Kasumi-1 (cell line): ENCODE measurements at places on chromosomes 13 and 19.
A peak's percentile ranks its signal among the peaks of the same experiment; 100 is the strongest.

DNA sequence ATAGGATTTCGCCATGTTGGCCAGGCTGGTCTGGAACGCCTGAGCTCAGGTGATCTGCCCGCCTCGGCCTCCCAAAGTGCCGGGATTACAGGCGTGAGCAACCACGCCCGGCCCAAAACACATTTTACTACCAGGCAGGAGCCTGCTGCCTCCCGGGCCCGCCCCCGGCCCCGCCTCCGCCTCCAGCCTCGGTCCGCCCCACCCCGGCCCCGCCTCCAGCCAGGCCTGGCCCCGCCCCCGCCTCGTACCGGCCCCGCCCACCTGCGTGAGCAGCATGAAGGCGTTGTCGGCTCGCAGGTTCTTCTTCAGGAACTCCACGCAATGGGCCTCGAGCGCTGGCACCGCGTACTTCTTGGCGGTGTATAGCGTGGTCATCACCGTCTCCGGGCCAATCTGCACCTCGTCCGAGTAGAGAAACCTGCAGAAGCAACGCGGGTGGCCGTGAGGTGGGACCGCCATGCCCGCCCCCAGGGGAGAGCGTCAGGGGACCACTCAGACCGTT, 22.7 kb downstream of the BTBD2 start:
- DNase-seq: no peak

- peak; percentile 2 for DNase-seq
Observed at GRCh38 chr19:52535771-52536447, 8.4 kb downstream of the ZNF808 start.

DNA sequence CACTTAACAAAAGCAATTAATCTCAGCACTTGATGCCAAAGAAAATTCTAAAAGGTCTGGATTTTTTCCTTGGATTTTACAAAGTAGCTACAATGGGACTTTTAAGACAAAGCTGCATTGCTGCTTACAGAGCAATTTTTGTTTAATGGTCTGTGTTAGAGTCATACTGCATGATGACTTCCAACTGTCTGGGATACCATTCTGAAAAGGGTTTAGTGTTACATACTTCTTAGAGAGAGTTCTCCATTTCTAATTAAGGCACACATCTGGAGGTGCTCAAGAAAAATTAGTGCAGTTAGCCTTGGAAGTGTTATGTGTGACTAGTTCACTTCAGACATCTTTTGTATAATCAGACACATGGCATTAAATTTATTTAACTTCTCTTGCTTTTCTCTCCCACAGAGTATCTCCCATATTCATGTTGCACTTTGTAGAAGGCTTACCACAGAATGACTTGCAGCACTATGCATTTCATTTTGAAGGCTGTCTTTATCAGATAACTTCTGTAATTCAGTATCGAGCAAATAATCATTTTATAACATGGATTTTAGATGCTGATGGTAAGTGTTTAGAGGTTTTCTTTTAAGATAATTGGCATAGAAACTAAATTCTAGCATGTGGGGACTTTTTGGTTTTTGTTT, 35.1 kb downstream of the USPL1 start:
- DNase-seq: no peak

GRCh38 chr19:53158119-53158656, 665 bp downstream of the ZNF347 start:
- no peak for DNase-seq
